ENCODE measurements at places on chromosomes 5 and 9.

- DNase-seq = no peak
These were observed 89.5 kb downstream of the TSSK1B start for GRCh38 chr5:113344973-113345940.

DNA sequence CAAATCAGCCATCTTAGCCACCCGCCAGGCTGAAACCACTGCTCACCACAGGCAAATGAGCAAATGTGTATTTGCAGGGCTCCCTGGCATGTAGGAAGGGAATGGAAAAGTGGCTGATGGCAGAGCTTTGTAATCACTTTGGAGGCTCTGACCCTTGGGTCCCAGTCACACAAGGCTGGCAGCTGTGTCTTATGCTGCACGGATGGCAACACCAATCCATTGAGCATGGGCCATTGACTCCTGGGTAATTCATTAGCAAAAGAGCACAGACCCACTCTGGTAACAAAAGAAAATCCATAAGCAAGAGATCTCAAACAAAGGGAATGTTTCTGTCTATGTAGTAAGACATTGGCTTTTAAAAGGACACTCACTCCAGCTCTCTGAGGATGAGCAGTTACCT lies 57.6 kb downstream of the SPOCK1 start:
- DNase-seq = no peak

DNA sequence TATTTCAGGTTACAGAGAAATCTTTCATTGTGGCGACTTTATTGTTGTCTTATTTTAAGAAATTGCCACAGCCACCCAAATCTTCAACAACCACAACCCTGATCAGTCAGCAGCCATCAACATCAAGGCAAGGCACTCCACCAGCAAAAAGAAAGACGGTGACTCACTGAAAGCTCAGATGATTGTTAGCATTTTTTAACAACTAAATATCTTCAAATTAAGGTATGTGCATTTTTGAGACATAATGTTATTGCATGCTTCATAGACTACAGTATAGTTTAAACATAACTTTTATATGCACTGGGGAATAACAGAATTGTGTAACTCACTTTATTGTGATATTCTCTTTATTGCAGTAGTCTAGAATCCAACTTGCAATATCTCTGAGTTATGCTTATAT lies 263.4 kb downstream of the TMEM232 start:
- DNase-seq = no peak

- DNase-seq = no peak
These were observed 25.8 kb upstream of the RNF130 start for GRCh38 chr5:180097163-180097894.

- DNase-seq = no peak
These were observed 283.9 kb downstream of the SPOCK1 start for GRCh38 chr5:137215261-137215660.

DNA sequence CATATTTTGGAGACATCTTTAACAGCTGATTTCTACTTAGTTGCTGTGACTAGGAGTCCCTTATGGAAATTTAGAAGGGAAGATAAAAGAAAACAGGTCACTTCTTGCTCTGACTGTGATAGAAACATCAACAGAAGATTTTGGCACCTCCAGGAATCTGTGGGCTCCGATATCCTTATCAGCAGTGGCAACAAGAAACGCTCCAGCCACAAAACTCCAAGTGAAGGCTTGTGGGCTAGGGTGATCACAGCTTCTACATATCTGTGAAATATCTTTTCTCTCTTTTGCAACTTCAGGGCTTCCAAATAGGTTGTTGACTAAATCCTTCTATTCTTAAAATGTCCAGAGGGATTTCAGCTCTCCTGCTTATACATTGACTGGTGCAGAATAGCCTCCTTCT lies 1625.5 kb upstream of the CDH6 start:
- DNase-seq = no peak

- no peak for DNase-seq
These were observed 34.6 kb upstream of the PSD2 start for GRCh38 chr5:139761057-139761450.

GRCh38 chr5:34690301-34690700 lies 34.2 kb downstream of the RAI14 start:
- DNase-seq = no peak

DNA sequence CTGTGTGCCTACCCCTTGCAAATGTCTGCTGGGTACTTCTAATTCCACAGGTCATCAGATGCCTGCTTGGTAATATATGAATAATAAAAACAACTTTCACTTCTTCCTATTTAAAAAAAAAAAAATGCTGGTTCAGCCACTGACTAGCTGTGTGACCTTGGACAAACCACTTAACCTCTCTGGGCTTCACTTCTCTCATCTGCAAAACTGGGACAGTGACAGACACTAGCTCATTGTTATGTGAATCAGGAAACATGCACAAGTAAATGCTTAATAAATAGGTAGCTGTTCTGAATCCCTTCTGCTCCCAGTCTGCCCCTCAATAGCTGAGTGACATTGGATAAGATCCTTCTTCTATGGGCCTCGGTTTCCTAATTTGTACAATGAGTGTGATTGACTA lies 62.6 kb upstream of the HAND1 start:
- DNase-seq = no peak

DNA sequence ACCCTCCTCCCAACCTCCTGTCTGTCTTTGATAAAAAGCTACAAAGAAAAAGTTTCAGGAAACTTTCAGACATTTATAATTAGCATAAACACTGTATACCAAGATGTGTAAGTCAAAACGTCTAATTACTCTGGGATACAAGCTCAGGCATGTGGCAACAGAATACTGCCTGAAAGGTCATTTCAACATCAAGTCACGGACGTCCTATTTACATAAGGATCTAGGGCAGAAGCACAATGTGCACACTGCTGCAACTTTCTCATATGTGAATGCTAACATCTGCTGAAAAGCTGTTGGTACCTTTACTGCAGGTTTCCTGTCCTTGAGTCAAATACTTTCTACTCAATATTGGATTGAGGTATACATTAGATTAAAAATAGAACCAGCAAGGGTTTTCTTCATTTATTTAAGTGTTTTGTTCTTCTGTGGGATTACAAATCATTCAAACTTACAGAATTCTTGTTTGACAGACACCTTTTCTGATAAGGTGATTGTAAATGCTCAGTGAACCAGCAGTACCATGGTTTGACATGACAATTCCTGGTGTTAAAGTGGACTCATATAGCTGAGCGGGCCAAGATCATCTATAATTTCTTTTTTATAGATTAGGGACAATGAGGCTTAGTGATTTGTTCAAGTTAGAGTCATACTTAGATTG lies 36.8 kb downstream of the ELL2 start:
- DNase-seq = no peak

DNA sequence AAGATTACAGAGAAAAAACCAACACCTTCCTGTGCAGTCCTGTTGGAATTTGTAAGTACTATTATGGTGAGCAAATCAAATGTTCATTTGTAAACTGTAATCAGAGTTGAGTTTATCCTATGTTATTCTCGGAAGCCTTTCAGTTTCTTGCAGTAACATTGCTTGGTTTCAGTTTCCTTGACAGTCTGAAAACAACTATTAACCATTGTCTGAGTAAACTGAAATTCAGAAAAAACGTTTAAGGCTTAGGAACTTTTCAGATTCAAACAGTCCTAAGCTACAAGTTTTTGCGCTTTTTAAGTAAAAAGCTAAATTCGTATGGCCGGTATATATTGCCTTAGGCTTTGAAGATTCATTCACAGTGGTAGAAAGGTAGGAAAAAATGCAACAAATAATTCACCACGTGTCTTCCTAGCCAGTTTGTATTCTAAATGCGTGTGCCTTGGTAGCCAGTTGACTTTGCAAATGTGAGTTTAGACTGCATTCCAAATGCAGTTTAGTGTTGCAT lies 2.5 kb downstream of the GPBP1 start:
- DNase-seq = no peak
